Dermis microvascular lymphatic vessel endothelial cell (primary cell): ENCODE measurements at places on chromosomes 13 and 19. TPM values are rescaled to one million over a fixed set of nuclear protein-coding genes. Genes with fewer than 3 reads are reported as not detected.
A peak's percentile ranks its signal among the peaks of the same experiment; 100 is the strongest.

Gene LIPE
- total RNA-seq: 5.0 and 6.3 TPM in 2 replicates

- DNase-seq: no peak
These were observed 5.1 kb upstream of the USP12 start for GRCh38 chr13:27176470-27177410.

- DNase-seq: peak; percentile 16
These were observed 1.3 kb upstream of the INTS6 start for GRCh38 chr13:51453959-51454703.

Gene NPAS1
- total RNA-seq: not detected in 2 replicates

Gene ZNF667
- 1.8 and 2.5 TPM in 2 replicates for total RNA-seq
